Kasumi-1 (cell line): ENCODE measurements at places on chromosomes 11 and 22.

- DNase-seq = no peak
Measured at GRCh38 chr11:62401356-62401755, 17.5 kb upstream of the SCGB1A1 start.

DNA sequence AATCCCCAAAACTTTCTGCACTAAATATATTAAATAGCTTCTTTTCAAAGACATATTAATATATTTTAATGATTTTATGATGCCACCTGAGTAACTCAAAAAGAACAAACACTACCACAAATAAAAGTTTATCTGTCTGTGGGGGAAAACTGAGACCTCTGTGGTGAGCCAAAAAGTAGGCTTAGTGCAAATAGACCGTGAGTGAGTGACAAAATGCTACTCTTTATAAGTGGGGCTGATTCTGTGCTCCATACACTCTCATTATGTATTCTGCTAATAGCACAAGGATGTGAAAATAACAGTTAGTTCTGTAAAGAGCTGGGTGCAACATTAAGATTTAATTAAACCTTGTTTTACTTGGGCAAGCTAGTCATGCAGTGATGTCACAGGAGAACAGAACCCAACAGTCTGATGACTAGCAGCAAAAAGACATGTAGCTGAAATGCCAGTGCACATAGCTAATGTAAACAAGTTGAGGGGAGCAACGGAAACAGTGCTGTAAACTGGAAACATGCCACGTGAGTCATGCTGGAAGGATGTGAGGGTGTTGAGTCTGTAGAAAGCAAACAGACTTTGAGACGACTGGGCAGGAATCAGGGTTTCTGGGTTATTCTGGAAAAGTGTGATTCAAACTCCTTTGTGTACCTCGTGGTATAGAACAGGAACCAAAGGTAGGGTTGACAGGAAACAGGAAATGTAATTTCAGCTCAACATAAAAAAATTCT is 1130.4 kb downstream of the LRRC4C start:
- no peak for DNase-seq

GRCh38 chr11:69511358-69512055 is 30.0 kb downstream of the LINC01488 start:
- no peak for DNase-seq

GRCh38 chr11:31702966-31703365 is 108.2 kb downstream of the PAX6 start:
- DNase-seq = no peak

- DNase-seq = no peak
Measured at GRCh38 chr11:125180413-125181305, 16.1 kb downstream of the PKNOX2 start.

- DNase-seq = no peak
Measured at GRCh38 chr11:22640862-22641261, 15.2 kb upstream of the FANCF start.

DNA sequence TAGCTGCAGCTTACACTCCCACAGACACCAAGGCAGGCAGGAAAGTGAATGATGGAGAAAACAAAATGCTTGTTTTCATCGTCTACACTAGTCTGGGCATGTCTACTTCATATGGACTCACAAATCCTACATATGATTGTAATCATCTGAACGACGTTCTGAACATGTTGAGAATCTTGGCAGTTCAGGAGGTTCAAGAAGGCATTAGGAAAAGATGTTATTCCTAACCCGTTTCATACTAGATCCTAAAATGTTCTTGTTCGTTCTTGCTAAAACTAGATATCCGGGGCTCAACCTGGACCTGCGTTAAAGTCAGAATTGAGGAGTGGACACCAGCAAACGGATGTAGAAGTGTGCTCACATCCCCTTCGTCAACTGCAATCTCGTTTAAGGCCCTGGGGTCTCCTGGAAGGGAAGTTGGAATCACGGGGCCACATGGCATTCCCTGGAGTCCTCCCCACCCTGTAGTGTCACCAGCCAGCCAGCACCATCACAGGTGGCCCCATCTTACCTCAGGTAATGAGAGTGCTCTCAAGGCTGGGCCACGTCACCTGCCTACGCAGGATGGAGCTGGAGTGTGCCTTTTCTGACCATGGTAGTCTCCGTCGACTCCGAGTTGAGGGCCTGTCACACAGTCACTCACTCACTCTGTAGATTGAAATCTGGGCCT is 37.3 kb downstream of the C11orf58 start:
- no peak for DNase-seq

DNA sequence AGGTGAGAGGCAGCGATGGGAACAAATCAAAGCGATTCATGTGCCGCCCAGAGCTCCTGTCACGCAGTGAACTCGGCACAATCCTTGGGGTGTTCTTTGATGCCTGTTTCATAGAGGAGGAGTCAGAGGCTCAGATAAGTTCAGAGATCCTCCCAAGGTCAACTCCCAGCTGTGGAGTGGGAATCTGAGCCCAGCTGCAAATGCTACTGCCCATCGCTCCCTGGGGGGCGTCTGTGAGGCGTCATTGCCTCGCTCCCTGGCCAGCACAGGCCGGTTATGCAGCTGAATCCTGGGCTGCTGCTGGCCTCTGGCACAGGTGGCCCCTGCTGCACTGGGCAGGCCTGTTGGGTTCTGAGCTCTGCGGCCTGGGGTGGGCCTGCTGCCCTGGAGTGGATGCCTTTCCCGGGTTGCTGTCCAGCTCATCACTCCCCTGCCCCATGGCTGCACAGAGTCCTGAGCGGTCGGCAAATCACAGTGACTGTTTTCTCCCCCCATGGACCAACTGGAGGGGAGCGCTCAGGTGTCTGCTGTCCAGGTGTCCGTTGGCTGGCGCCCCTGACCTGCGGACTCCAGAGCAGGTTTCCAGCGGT is 36.3 kb upstream of the SHISAL1 start:
- no peak for DNase-seq

- DNase-seq = no peak
Measured at GRCh38 chr11:102423936-102424335, 28.6 kb downstream of the TMEM123 start.
